ENCODE measurements at places on chromosomes 5 and 9.

DNA sequence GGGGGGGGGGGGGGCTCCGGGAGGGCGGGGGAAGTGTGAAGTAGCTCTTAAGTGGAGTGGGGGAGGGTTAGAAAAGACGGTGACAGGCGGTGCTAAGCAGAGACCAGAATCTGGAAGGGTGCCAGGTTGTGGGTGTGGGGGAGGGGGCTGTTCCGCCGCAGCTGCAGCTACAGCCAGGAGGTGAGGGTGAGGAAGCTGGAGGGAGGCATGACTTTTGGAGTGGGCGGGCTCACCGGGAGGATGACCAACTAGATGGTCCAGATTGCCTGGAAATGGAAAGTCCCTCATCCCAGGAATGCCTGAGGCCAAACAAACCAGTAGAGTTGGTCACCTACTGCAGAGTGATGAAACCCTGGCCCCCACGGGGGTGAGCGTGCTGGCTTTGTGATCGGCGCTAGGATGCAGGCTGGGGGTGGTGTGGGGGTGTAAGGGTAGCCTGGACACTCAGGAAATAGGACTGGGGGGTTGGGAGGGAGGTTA, 158.1 kb upstream of the SHB start:
- no peak overlapping the region for H3K27ac ChIP-seq
- peak overlapping the region; percentile 58 for H3K4me3 ChIP-seq
- H3K4me1 ChIP-seq: peaks cover 20% of the 10 kb centered on the region
- peak; percentile 75 for DNase-seq

DNA sequence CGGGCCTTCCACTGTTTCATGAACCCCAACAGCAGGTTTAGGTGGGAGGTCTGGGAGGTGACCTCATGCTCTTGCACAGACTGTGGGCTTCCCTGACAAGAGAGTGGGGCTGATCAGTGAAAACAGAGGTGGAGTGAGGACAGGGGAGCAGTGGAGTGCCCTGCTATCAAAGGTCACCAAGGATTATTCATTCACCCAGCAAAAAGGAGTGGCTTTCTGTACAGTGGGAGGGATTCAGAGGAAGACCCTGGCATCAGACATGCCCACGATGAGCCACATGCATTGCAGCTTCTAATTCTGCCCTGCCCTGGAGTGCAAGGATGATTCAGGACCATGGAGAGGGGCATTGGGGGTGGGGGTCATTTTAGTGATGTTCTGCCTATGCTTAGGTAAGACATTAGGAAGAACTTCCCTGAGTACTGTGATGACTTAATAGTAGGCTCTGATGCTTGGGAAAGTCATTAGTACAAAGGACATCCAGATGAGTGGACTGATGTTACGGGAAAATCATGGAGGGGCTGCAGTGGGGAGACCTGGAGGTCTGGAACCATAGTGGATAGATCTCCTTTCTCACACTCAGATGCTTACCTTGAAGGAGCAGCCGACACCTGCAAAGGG, 12.8 kb downstream of the TRAF1 start:
- H3K4me1 ChIP-seq: peaks cover 86% of the 10 kb centered on the region
- peak; percentile 59 for DNase-seq
- H3K27me3 ChIP-seq: no peaks in the 10 kb centered on the region
- H3K27ac ChIP-seq: peak overlapping the region; percentile 27
- no peak overlapping the region for H3K4me3 ChIP-seq
- H3K36me3 ChIP-seq: peaks cover 92% of the 10 kb centered on the region

GRCh38 chr9:88308831-88309560, 79.2 kb upstream of the SPIN1 start:
- H3K27ac ChIP-seq: no peak overlapping the region
- H3K27me3 ChIP-seq: no peaks in the 10 kb centered on the region
- no peak overlapping the region for H3K4me3 ChIP-seq
- DNase-seq: no peak
- peaks cover 60% of the 10 kb centered on the region for H3K4me1 ChIP-seq

DNA sequence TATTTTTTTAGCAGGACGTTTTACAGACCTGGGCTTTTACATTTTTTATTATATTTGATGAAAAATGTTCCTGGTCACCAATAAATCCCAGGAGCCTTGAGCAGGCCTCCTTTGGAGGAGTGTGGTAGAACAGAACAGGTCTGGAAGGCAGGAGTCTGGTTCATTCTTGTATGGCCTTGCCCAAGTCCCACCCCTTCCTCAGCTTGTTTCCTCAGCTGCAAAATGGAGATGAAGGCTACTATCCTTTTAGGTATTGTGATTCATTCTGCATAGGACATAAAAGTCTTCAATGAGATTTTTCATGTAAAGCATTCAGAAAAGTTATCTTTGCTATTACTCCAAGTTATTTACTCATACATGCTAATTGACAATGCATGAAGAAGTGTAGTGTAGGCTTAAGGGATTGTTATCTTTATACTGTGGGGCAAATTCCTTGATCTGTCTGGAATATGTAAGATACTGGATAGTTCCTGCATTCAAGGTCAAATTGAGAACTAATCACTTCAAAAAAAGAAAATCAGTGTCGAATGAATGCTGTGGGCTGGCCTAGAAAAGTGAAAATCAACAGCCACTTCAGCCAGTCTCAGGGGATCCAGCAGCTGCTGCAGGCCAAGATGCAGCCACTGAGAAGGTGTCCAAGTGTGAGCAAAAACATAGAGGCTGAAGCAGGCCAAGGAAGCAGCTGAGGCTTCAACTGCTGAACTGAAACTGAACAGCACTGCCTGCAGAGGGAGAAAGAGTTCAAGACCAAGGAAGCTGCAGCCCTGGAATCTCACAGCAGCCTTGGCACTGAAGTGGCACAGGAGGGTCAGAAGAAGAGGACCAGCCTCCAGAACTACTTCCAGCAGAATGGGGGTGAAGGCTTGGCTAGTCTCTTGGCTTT, 15.5 kb upstream of the SLC36A3 start:
- H3K27ac ChIP-seq: no peak overlapping the region
- no peaks in the 10 kb centered on the region for H3K4me1 ChIP-seq
- H3K4me3 ChIP-seq: no peak overlapping the region
- peaks cover 17% of the 10 kb centered on the region for H3K27me3 ChIP-seq

- H3K27ac ChIP-seq: peak overlapping the region; percentile 75
- H3K27me3 ChIP-seq: no peaks in the 10 kb centered on the region
- H3K4me1 ChIP-seq: peaks cover 43% of the 10 kb centered on the region
- no peak for DNase-seq
- peak overlapping the region; percentile 57 for H3K4me3 ChIP-seq
- peaks cover 24% of the 10 kb centered on the region for H3K36me3 ChIP-seq
These were observed 149.8 kb downstream of the AUH start for GRCh38 chr9:91211919-91212318.

GRCh38 chr5:98275980-98276379, 497.5 kb upstream of the RGMB start:
- no peak overlapping the region for H3K4me3 ChIP-seq
- H3K4me1 ChIP-seq: no peaks in the 10 kb centered on the region
- no peaks in the 10 kb centered on the region for H3K36me3 ChIP-seq
- H3K27me3 ChIP-seq: no peaks in the 10 kb centered on the region

GRCh38 chr5:144581044-144581443, 410.4 kb downstream of the KCTD16 start:
- DNase-seq: no peak
- H3K4me1 ChIP-seq: no peaks in the 10 kb centered on the region
- no peak overlapping the region for H3K4me3 ChIP-seq
- no peaks in the 10 kb centered on the region for H3K27me3 ChIP-seq
- H3K36me3 ChIP-seq: no peaks in the 10 kb centered on the region
- no peak overlapping the region for H3K27ac ChIP-seq

GRCh38 chr5:134825212-134825611, 20.6 kb upstream of the C5orf24 start:
- H3K27me3 ChIP-seq: no peaks in the 10 kb centered on the region
- H3K27ac ChIP-seq: no peak overlapping the region
- H3K36me3 ChIP-seq: peaks cover 38% of the 10 kb centered on the region
- H3K4me1 ChIP-seq: peaks cover 5% of the 10 kb centered on the region
- no peak overlapping the region for H3K4me3 ChIP-seq
- DNase-seq: no peak

DNA sequence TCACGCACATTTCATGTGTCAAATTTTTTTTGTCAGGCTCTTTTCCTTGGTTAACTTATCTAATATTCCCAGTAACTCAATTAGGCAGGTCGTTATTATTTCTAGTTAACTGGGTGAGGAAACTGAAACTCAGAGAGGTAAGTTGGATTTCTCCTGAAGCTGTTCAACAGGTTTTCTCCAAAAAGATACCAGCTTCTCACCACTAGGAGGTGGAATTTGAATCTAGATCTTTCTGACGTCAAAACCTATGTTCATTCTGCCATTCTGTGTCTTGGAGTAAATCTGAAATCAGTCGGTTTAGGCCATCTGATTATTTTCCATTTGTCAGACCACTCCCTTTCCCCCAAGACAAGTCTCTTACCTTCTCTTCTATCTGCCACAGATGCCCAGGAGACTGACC, 572.9 kb downstream of the ACTL7B start:
- no peaks in the 10 kb centered on the region for H3K27me3 ChIP-seq
- no peak for DNase-seq
- no peaks in the 10 kb centered on the region for H3K36me3 ChIP-seq
- H3K4me3 ChIP-seq: no peak overlapping the region
- H3K27ac ChIP-seq: no peak overlapping the region

GRCh38 chr9:74595286-74595685, 98.2 kb downstream of the RORB start:
- H3K27me3 ChIP-seq: no peaks in the 10 kb centered on the region
- H3K4me1 ChIP-seq: no peaks in the 10 kb centered on the region
- no peaks in the 10 kb centered on the region for H3K36me3 ChIP-seq
- H3K4me3 ChIP-seq: no peak overlapping the region
- no peak overlapping the region for H3K27ac ChIP-seq
- no peak for DNase-seq

GRCh38 chr9:21395778-21396717, 10.8 kb upstream of the IFNA2 start:
- peak; percentile 70 for DNase-seq
- H3K4me1 ChIP-seq: peaks cover 5% of the 10 kb centered on the region
- peak overlapping the region; percentile 48 for H3K4me3 ChIP-seq

DNA sequence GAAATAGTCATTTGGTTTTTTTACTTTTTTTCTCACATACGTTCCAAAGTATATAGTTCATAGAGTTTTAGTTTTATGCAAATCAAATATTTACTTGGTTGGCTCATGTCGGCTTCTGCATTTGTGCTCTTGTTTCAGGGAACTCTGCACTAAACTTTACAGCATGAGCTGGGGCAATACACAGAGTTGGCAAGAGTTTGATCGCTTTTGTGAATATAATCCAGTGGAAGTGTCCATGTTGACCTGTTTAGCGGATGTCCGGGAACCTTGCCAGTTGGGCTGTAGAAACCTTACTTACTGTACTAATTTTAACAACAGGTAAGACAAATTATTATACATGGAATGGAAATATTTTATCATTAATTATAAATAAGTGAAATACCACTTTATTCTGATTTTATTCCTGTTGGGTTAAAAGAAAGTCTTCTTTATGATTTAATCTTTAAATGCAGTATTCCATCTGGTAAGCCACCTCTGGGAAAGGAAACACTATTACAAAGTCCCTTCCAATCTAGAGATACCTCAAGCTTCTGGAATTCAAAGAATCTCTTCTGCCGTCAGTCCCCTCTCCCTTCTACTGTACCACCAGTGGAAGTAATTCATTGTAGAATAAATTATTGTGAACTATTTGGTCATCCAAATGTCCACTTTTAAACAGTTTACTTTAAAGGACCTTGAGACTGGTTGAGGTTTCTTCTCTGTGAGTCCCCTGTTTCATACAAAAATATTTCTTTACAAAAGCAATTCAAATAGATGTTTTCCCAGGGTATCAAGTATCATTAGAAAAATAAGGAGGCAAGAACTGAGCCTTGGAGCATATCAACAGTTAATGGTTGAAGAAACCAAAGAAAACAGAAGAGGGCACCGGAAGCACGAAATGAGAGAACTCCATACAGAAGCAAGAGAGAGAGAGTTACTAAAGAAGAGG, 45.2 kb upstream of the GLIPR2 start:
- no peak for DNase-seq
- peaks cover 19% of the 10 kb centered on the region for H3K4me1 ChIP-seq
- no peaks in the 10 kb centered on the region for H3K27me3 ChIP-seq
- peaks cover 24% of the 10 kb centered on the region for H3K36me3 ChIP-seq
- no peak overlapping the region for H3K4me3 ChIP-seq

DNA sequence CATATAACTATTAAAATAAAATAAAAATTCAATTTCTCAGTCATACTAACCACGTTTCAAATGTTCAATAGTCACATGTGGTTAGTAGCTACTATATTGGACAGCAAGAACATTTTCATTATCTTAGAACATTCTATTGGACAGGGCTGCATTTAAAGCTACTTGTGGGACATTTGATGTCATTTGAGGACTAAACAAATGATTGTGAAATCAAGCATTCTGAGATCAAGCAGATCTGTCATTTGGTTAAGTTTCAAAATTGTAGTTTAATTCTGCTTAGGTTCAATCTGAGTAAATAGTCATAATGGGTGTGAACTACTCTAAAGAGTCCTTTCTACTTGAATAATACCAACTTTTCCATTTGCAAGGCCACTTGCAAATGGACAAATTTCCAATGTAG, 226.9 kb upstream of the C9orf72 start:
- H3K4me1 ChIP-seq: no peaks in the 10 kb centered on the region
- no peak for DNase-seq
- H3K36me3 ChIP-seq: no peaks in the 10 kb centered on the region
- no peaks in the 10 kb centered on the region for H3K27me3 ChIP-seq
- no peak overlapping the region for H3K4me3 ChIP-seq
- no peak overlapping the region for H3K27ac ChIP-seq

DNA sequence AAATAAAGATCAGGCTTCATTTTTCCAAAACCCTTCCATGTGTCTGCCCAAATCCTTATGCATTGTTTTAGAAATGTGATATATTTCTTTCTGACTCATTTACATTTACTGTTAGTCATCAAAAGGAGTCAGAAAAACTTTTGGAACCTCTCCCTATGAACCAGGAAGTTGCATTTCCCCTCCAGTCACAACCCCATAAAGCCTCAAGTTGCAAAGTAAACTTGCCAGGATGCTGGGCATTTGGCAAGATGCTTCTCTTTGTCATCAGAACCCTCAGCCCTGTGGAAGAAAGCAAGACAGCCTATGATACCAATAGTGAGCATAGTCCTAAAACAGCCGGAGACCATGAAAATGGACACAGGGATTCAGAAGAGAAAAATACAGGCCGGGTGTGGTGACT, 84.2 kb downstream of the MUSK start:
- H3K4me1 ChIP-seq: no peaks in the 10 kb centered on the region
- no peak overlapping the region for H3K4me3 ChIP-seq
- DNase-seq: no peak
- H3K27ac ChIP-seq: no peak overlapping the region
- no peaks in the 10 kb centered on the region for H3K36me3 ChIP-seq

DNA sequence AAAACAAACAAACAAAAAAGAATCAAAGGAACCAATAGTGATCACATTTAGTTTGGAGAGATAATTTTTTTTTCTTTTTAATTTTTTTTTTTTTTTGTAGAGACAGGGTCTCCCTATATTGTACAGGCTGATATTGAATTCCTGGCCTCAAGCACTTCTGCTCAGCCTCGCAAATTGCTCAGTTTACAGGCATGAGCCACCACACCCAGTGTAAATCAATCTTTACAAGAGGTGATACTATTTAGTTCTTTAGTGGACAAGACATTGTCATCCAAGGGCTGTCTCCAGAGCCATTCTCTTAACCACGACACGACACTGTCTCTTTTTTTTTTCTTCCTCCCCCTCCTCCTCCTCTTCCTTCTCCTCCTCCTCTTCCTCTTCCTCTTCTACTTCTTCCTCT, 29.6 kb downstream of the ERAP2 start:
- H3K27ac ChIP-seq: peak overlapping the region; percentile 72
- no peak overlapping the region for H3K4me3 ChIP-seq
- peaks cover 6% of the 10 kb centered on the region for H3K4me1 ChIP-seq
- H3K27me3 ChIP-seq: no peaks in the 10 kb centered on the region
- H3K36me3 ChIP-seq: peaks cover 70% of the 10 kb centered on the region

GRCh38 chr5:133928587-133929393, 39.6 kb downstream of the C5orf15 start:
- no peaks in the 10 kb centered on the region for H3K36me3 ChIP-seq
- H3K4me3 ChIP-seq: no peak overlapping the region
- H3K27ac ChIP-seq: peak overlapping the region; percentile 51
- peaks cover 24% of the 10 kb centered on the region for H3K4me1 ChIP-seq
- no peaks in the 10 kb centered on the region for H3K27me3 ChIP-seq

All from activated CD8-positive, alpha-beta T cell treated with anti-CD3 and anti-CD28 coated beads, Interleukin-2, amount 10 ng/mL, durations not matched to agents 7 days and 5 days (primary cell).